T-helper 17 cell (primary cell): ENCODE measurements at places on chromosomes 7 and 10.

GRCh38 chr7:4631380-4632179 is 50.5 kb upstream of the FOXK1 start:
- DNase-seq, result no peak

- no peak for DNase-seq
Observed at GRCh38 chr10:84244651-84245270, at the start of gene RGR. Gene RGR, plus strand, starts transcription at chr10:84245053. Its CDS starts 38 bp downstream, at chr10:84245091.

DNA sequence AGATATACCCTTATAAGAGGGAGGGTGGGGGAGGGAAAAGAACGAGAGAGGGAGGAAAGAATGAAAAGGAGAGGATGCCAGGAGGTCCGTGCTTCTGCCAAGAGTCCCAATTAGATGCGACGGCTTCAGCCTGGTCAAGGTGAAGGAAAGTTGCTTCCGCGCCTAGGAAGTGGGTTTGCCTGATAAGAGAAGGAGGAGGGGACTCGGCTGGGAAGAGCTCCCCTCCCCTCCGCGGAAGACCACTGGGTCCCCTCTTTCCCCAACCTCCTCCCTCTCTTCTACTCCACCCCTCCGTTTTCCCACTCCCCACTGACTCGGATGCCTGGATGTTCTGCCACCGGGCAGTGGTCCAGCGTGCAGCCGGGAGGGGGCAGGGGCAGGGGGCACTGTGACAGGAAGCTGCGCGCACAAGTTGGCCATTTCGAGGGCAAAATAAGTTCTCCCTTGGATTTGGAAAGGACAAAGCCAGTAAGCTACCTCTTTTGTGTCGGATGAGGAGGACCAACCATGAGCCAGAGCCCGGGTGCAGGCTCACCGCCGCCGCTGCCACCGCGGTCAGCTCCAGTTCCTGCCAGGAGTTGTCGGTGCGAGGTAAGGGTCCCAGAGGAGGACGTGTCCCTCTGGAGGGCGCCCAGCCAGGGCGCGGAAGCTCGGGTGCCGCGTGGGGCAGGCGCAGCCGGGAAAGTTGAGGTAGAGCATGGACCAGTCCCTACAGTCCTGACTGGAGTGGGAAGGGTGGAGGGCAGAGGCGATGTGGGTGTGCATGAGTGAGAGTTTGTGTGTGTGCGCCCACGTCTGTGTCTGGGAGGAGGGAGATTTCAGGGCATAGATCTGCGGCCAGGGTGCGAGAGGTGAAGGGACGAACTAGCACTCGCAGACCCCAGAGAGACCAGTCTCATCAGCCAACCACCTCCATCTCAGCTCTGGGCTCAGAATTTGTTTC is 844 bp downstream of the GRM3 start:
- no peak for DNase-seq

- DNase-seq, result no peak
Observed at GRCh38 chr10:8844141-8844540, 789.7 kb downstream of the GATA3 start.

GRCh38 chr10:42776681-42777080 is 5.9 kb upstream of the BMS1 start:
- no peak for DNase-seq

DNA sequence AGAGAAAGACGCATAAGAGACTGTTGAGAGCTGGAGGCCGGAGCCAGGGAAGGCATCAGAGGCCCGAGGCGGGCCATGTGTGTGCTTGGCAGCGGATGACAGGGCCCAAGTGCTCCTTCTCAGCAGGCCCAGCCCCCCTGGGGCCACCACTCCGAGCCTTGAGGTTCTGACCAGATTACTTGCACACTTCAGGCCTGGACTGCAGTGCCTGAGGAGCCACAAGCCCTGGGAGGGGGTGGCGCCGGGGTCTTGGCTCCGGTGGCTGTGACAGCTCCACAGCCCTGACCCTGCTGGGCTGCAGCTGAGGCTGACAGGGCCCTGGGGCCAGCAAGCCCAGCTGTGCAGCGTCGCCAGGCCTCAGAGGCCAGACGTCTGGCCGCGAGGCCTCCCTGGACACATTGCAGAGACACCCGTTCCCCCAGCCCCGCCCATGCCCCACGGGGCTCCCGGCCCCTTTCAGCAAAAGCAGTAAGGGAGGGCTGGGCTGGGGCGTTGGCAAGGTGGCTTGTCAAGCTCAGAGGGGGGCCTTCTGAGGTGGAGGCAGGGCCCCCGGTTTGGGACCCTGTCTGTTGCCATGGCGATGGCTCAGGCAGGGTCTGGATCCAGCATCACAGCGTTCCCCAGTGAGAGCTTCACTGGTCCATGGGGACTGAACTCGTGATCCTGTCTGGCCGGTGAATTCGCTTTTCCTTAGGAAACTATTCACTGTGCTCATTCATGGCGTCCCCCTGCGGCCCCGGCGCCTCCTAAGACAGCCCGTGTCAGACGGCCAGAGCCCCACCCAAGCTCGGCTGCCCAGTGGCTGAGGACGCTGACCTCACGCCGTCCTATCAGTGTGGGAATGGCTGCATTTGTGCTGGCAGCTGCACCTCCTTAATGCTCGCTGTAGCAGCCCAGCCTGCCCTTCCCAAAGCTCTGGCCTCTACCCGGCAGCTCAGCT is 5.7 kb downstream of the ELN start:
- DNase-seq, result no peak

- no peak for DNase-seq
Observed at GRCh38 chr10:43124094-43124521, 14.1 kb upstream of the CSGALNACT2 start.

- no peak for DNase-seq
Observed at GRCh38 chr10:124259139-124259825, 159.4 kb downstream of the OAT start.

DNA sequence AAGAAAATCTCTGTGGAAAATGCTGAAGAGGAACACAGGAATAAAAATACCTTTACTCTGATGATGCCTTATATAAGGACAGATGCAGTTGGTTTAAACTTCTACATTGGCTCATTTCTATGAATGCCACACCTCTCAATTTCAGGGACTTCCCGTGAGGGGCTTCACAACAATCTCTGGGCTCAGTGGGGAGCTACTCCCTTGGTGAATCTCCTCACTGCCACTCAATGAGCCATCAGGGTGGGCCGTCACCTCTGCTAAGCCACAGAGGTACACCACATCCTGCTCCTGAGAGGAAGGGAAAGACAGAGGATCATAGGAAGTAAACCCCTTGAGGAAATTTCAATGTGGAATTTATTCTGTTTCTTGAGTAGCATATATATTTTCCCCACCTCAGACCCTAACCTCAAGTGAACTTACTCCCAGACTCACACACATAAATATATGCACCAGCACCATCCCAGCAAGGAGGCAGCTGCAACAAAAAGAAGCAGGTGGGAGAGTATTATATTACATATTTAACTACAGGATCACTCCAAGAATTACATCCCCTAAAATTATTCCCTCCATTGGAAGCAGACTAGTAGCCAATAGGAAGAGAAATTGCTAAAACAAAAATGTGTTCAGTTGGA is 63.3 kb upstream of the PRSS1 start:
- no peak for DNase-seq

- no peak for DNase-seq
Observed at GRCh38 chr7:21429021-21429420, 1.1 kb downstream of the SP4 start.

DNA sequence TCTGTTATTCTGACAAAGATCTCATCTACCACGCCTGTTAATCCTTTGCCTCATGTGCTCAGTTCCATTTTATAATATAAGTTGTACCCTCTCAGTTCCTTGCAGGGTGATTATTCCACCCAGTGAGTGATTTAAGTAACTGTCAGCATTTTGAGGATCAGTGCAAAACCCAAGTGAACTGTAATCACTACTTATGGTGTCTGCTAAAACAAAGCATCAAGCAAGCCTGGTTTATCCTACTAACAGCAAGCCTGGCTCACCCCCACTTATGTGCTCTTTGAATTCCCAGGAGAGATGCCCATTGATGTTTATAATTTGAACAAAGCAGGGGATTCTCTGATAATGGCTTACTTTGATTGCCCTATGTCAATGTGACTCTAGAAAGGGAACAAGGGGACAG is 186.8 kb upstream of the LRGUK start:
- DNase-seq, result no peak

GRCh38 chr7:44521347-44522095 is 19.6 kb downstream of the NPC1L1 start:
- no peak for DNase-seq

GRCh38 chr10:119541046-119541445 is 1.5 kb downstream of the RGS10 start:
- DNase-seq, result no peak

- no peak for DNase-seq
Observed at GRCh38 chr7:38189231-38189938, 11.3 kb downstream of the STARD3NL start.

GRCh38 chr10:74035303-74035702 is 37.4 kb downstream of the VCL start:
- no peak for DNase-seq

DNA sequence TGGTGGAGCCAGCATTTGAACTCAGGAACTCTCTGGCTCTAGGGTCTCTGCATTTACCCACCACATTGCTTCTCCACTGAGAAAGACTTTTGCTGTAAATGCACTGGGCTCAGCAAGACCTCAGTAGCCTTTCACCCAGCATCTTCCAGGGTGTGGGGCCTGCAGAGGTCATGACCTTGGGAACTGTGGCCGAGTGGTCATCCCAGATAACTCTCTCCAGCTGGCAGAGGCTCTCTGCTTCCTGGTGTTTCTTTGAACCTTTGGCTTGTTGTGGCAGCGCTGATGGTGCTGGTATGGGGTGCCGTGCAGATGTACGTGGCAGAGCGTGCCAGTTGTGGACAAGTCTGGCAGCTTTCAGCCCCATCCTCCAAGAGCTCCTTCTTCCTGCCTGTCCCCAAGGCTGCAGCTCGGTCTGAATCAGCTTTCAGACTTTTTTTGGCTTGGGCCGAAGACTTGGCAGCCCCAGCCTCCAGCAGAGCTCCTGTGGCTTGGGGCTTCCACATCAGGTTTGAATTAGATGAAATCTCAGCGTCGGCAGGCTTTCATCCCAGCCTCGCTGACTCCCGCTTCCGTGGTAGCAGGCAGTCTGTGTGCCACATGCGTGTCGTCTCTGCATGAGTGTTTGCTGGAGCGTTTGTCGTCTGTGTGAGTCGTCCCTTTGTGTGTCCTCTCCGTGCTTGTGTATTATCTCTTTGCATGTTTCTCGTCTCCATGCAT is 21.5 kb downstream of the ADAMTS14 start:
- no peak for DNase-seq

DNA sequence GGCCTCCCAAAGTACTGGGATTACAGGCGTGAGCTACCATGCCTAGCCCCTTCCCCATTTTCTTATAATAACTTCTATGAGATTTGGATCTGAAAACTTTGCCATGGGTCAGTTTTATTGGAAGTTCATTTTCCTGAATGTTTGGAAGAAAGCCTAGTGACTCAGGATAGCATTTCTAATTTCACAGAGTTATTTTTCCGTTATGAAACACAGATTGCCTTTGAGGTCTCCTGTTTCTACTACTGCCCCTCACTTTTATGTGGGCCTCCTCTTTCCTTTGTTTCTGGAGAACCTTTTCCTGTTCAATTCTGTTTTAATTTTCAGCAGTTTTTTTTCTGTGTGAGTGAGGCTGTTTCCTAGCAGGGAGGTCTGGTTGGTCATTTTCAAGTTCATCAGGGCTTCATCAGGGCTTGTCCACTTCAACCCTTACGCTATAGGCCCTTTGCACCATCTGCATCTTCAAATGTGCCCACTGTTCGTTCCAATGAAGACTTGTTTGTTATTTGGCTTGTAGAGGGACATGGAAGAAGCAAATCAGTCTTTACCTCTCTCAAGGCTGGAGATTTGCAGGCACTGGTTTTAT is 58.7 kb downstream of the BMPR1A start:
- DNase-seq, result no peak

GRCh38 chr7:147584771-147585193 is 1005.8 kb upstream of the C7orf33 start:
- no peak for DNase-seq

GRCh38 chr10:7424315-7424714 is 13.5 kb upstream of the SFMBT2 start:
- no peak for DNase-seq

DNA sequence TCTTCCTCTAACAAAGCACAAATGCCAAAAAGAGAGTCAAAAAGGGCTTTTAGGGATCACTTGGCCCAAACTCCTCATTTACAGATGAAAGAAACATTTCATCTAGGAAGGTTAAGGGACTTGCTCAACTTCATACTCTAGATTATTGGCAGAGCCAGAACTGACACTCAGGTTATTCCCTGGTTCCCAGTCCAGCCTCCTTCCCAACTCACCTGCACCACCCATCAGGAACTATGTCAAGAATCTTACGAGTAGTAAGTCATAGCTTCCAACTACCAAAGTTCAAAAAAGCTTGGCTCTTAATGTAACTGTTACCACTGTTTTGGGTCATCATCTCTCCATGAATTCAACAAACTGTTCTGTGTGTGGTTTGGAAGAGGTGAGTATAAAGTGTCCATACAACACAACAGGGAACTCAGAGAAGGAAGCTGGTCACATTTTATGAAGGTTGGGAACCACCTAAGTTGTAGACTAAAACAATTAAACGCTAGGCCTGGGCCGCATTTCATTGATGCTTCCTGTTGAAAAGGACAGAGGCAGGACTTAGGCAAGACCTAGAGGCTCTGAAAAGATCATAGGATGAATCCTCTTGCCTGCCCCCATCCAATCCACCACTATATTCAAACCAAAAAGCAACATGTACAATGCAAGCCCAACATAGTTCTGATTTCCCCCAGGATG is 9.1 kb downstream of the PIK3AP1 start:
- no peak for DNase-seq

DNA sequence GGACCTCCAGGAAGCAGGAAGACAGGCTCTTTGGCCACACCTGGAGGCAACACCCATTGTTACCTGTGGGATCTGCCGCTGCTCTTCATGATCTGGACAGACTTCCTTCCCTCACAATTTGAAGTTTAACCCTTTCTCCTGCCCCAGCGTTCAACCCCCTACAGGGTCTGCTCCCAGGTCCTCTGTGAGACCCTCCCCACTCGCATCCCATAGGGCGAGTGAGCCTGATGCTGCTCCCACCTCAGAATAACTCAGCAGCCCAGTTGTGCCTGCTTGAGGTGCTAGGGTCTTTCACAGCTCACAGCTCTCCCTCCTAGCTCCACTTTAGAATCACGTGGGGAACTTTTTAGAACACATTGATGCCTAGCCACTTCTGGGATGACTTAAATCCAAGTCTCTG is 61.8 kb upstream of the C10orf90 start:
- no peak for DNase-seq

GRCh38 chr10:78332012-78332411 is 298.3 kb downstream of the RPS24 start:
- no peak for DNase-seq
